ENCODE measurements at places on chromosomes 13 and 19. TPM values are rescaled to one million over a fixed set of nuclear protein-coding genes. Genes with fewer than 3 reads are reported as not detected.

The NLRP7 gene
- total RNA-seq: 0.49 TPM

The CRB3 gene
- total RNA-seq: 54.5 TPM

The ACP7 gene
- total RNA-seq: 0.45 TPM

The ZNF610 gene
- total RNA-seq: not detected

The FRY gene
- 118 TPM for total RNA-seq

The ODAD3 gene
- not detected for total RNA-seq

The C2CD4C gene
- 0.43 TPM for total RNA-seq

The ALKBH7 gene
- 55.5 TPM for total RNA-seq

The NEK5 gene
- 0.39 TPM for total RNA-seq

The MBD3L3 gene
- not detected for total RNA-seq

The ZNF726 gene
- total RNA-seq: not detected

The FXYD1 gene
- total RNA-seq: not detected

The SPACA4 gene
- total RNA-seq: not detected

The LHFPL6 gene
- 3.9 TPM for total RNA-seq

The LPAR2 gene
- 29.3 TPM for total RNA-seq

The LILRB1 gene
- total RNA-seq: not detected

The IL4I1 gene
- 0.61 TPM for total RNA-seq

The LYPD3 gene
- total RNA-seq: 2.2 TPM

The HIF3A gene
- 5.4 TPM for total RNA-seq

The PDCD5 gene
- total RNA-seq: 219 TPM

The ZSCAN1 gene
- not detected for total RNA-seq

The C19orf18 gene
- total RNA-seq: not detected

The MCOLN1 gene
- total RNA-seq: 16.2 TPM

The CCL25 gene
- total RNA-seq: not detected

The VSIG10L gene
- total RNA-seq: 4.5 TPM

The ZNF560 gene
- not detected for total RNA-seq

The TEX29 gene
- total RNA-seq: not detected

The PROSER3 gene
- total RNA-seq: 34.6 TPM

The KLK15 gene
- total RNA-seq: not detected
